Stimulated activated CD4-positive, alpha-beta T cell treated with anti-CD3 and anti-CD28 coated beads, Interleukin-12 subunit alpha, Interleukin-12 subunit beta, amount 100 ng/mL, for 48 hours (primary cell): ENCODE measurements at places on chromosomes 1 and 21.

DNA sequence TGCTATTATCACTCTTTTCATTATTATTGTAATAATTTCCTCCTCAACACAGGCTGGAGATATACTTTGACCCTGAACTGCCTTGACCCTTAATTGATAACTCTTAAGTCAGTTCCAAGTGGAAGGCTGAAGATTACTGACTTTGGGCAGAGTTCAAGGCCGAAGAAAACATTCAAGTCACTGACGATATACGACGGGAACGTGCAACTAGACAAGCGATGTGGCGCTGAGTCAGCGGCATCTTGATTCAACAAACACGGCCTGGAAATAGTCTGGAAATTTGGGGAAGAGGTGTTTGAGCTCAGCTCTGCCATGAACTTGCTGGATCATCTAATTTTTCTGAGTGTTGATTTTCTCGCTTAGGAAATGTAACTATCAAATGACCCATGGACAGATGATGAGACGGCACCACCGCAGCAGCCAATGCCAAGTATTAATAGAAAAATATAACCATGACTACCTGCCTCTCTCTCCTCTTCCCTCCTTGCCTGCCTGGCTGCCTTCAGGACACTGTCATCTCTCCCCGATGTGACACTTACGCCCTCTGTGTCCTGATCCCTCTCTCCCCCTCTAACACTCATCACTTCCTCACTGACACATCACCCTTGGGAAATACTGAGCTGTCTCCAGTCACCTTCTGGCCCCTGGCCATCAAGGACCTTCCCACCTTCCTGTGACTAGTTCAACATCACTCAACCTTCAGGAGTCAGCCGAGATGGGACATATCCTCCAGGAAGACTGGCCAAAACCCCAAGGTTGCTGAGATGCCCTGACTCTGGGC is 49.4 kb downstream of the TMCO4 start:
- no peak for DNase-seq

- DNase-seq: no peak
Observed at GRCh38 chr21:18549214-18549905, 145.8 kb upstream of the TMPRSS15 start.

GRCh38 chr1:110944806-110945205 is 18.9 kb downstream of the LRIF1 start:
- DNase-seq: no peak

DNA sequence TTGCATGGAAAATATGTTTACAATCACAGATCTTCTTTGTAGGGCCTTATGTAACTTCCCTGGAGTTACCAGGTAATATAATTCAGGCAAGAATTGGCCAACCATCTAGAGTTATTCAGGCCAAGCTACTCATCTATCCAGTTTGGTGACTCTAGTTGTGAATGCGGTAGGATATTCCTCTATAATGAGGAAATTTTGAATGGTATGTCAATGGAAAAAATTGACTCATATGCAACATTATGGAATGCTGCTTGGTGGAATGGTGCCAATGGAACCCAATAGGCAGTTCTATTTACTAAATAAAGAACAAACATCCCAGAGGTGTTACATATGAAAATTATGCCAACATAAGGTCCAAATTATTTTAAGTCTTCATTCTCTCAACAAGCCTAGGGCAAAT is 5.6 kb upstream of the TNFSF18 start:
- no peak for DNase-seq

DNA sequence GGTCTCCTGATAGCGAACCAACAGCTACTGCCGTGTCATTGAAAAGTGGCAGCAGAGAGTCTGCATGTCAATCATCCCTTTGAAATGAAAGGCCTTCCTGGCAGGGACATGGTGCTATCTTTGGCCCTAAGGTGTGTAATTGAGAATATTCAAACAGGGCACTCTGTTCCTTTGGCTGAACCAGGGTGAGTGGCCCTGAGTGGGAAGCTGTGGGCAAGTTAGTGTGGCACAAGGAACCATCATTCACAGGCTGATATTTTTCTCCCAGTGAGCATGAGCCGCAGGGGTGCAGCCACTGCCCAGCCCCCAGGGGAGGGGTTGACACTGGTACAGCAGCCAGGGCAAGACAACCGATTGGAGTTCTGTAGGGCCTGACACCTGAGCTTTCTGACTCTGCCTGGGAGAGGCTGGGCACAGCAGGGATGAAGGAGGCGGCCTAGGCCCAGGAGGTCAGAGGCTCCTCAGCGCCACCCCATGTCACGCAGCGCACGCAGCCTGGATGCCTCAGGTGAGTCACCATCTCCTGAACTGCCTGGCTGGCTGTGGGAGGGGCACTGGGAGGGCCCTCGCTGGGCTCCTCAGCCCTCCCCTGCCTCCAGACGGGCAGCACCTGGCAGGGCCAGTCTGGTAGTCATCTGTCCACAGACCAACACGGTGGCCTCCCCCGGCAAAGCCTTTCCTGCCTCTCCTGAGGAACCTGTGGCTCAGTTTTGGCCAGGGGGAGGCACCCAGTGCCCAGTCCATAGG is 13.2 kb downstream of the QSOX1 start:
- no peak for DNase-seq

DNA sequence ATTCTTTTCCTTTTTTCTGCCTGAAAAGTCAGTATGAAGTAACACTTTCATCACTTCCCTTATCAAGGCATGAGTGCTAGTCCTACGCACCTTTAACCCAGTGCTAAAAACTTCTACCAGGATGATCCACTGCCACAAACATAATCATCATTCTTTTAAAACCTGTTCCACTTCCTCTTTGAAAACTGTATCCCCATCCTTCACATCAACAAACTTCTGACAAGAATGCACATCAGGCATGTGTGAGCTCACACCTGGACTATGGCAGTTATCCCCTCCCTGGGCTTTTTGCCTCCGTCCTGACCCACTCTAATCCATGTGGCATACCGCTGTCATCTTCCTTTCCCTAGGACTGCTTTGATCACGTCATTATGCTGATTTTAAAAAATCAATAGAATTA is 70.2 kb downstream of the ESRRG start:
- no peak for DNase-seq

DNA sequence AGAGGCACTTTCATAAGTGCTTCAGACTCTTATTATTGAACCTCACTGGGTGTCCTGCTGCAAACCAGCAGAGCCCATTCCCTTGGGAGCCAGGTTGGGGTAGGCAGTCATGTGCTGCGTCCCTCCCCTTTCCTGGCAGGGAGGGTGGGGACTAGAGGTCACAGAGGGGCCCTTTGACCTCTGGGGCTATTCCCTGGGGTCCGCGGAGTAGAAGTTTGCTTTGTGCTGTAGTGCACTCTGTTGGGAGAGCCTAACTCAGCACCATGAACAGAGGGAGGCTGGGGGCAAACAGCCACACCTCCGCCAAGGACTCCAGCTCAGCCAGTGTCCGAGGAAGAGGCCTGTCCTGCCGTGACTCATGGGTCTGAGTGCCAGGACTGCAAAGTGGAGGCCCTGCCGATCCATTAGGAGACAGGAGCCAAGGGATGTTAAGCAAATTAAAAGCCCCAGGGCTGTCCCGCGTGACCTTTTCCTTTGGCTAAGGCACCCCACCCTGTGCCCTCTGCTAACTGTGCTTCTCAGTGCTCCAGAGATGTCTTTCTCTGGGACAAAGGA is 3.0 kb upstream of the IGSF21 start:
- no peak for DNase-seq

GRCh38 chr1:110050602-110051261 is 16.3 kb downstream of the STRIP1 start:
- DNase-seq: no peak

- no peak for DNase-seq
Observed at GRCh38 chr1:186781730-186782129, 47.0 kb upstream of the PLA2G4A start.

- no peak for DNase-seq
Observed at GRCh38 chr1:67941155-67941554, 107.9 kb upstream of the GNG12 start.

- no peak for DNase-seq
Observed at GRCh38 chr1:111937147-111937725, 52.2 kb downstream of the KCND3 start.

- DNase-seq: no peak
Observed at GRCh38 chr1:90544356-90544755, 172.7 kb downstream of the BARHL2 start.

DNA sequence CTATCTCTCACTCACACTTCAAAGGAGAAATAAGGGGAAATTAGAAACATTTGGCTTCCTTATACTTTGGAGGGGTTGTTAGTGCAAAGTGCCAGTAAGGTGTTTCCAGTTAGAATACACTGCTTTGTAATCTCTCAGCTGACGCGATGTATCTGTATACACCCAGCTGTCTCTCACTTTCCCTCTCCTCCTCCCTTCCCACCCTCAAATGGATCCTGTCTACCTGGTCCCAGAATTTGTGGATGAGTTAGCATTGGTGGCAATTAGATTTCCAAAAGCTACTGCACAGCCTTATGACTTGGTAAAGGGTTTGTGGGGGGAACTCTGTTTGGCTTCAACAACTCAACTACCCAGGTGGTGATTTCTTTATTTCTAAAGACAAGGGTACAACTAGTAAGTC is 10.5 kb downstream of the ATP1B1 start:
- no peak for DNase-seq

GRCh38 chr1:91569411-91570119 is 68.9 kb downstream of the CDC7 start:
- no peak for DNase-seq

DNA sequence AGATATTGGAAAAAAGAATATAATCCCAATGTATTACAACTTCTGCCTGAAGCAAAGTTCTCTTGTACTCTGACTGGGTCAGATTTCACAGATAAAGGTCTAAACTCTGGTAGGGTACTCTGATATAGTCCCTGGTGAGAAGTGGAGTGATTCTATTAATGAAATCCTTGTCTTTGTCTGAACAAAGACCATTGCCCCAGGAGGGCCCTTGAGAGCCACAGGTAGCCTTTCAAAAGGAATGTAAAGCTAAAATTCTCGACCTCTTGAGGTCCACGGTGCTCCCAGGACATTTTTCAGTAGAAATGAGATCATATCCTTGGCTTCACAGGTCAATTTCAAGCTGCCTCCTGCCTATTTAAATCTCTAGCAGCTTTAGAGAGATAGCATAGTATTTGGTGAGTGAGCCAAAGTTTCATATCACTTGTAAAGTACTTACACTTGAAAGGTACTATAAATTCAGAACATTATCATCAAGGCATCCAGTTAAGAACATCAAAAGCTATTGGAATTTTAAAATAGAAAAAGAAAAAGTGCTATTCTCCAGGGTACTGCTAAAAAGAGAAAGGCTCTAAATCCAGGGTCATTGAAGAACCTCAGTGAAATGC is 10.1 kb downstream of the TNNI3K start:
- DNase-seq: no peak

DNA sequence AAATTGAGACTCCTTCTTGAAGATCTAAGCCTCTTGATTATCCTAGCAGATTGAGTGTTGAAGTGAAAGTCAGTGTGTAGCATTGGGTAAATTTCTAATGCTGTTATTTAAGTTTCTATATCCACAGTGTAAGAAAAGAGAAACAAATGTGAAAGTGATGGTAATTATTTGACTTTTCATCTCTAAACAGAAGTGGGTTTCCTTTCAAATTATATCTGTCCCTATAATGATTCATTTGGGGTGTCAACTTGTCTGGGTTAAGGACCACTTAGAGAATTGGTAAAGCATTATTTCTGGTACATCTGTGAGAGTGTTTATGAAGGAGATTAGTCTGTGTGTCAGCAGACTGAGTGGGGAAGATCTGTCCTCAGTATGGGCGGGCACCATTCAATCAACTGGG is 133.0 kb upstream of the HMCN1 start:
- no peak for DNase-seq

- no peak for DNase-seq
Observed at GRCh38 chr1:222373216-222373615, 174.7 kb downstream of the HHIPL2 start.

DNA sequence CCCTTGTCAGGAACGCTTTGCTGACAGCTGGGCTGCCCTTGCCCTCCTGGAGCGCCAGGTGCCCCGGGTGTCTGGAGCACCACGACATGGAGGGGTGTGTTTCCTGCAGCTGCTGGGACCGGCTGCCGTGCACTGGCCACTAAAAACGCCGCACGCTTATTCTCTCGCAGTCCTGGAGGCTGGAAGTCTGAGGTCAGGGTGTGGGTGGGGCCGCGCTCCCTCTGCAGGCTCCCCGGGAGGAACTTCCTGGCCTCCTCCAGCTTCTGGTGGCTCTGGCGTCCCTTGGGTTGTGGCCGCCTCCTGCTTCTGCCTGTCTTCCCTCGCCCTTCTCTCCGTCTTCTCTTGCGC is 28.0 kb upstream of the PLCH2 start:
- DNase-seq: no peak

DNA sequence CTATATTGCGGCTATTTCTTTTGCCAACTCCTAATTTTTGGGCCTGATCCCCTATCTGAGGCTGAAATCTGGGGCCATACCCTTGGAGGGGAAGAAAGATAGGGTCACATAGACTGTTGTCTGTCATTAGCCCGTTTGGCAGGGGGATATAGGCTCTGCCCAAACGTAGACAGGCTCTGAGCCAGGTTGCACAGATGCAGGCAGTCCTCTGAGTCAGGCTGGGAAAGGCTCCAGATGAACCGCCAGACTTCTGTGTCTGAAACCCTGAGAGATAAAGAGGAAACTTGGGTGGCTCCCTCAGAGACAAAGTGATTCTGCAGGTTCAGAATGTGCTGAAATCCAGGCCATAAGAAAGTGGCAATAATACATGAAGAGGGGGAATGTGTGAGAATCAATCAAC is 4.0 kb upstream of the CAP1 start:
- DNase-seq: no peak

DNA sequence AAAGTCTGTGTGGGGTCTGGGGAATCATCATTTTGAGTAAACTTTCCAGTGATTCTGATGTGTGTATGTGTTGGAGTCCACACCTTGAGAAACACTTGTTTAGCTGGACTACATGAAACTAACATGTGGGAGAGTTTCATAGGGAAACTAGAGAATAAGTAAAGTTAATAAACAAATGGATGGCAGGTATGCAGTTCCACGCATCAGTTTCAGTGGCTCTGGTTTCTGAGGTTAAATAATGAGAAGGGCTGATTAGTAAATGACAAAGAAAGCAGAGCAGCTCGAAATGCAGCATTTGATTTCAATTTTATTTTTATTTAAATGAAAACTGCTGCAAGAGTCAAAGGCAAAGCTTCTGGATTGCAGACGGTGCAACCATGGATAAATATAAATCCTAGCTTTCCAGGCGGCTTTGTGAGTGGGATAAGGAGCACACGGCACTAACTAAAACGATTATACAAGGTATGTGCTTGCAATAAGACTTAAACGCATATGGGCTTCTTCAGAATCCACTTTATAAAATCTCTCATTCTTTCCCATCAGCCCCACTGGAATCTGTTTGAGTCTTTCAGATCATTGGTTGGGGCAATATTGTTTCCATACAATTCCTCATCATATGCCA is 310.7 kb downstream of the PLPP3 start:
- no peak for DNase-seq

GRCh38 chr1:18486195-18486594 is 5.5 kb downstream of the KLHDC7A start:
- DNase-seq: no peak

- DNase-seq: no peak
Observed at GRCh38 chr1:177794376-177794991, 175.4 kb downstream of the SEC16B start.

- DNase-seq: no peak
Observed at GRCh38 chr1:211538287-211538686, 40.7 kb downstream of the SLC30A1 start.
